ENCODE measurements at places on chromosomes 5 and 9.

DNA sequence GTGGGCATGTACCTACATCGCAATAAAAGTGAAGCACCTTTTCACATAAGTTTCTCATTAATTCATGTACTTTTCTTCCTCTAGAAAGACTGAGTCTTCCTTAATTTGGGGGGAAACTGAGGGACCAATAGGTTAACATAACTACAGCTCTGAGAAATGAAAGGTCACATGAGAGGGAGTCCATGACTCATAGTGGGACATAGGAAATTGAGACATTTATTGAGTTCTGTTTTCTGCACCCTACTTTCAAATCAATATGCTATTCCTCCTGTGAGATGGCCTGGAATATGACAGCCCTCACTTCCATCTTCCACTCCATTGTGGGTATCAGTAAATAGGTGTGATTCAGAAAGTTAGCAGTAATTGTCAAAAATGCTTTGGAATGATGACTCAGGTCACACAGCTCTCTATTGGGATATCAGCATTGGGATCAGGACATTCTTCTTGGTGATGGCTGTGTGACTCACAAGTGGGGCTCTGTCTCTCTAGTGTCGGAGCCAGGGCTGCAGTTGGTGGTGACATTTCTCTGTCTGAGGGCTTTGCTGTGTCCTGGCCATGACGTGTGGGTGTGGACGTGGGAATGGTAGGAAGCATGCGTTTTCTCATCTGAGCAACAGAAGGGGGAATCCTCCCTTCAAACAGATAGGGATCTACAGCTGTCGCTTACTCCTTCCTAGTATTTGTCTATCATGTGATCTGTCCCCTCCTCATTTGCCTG lies 125.0 kb downstream of the TRIO start:
- no peak for DNase-seq

- DNase-seq, result no peak
These were observed 185.8 kb upstream of the NREP start for GRCh38 chr5:111942661-111943401.

GRCh38 chr9:71271602-71272001 lies 150.2 kb upstream of the TRPM3 start:
- no peak for DNase-seq

DNA sequence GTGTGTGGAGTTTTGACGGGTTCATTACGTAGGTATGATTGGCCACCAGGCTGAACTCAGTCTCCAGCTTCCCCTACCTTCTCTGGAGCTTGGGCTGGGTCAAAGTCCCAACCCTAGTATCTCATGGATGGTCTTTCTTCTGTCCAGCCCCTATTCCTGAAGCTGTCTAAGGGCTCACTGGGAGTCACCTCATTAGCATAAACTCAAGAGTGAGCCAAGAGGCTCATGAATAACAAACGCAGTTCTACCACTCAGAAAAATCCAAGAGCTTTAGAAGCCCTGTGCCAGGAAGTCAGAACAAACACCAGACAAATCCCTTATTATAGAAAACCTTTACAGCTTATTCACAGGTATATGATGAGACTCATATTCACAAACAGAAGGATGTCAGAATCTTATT lies 180.3 kb upstream of the NFIL3 start:
- no peak for DNase-seq

DNA sequence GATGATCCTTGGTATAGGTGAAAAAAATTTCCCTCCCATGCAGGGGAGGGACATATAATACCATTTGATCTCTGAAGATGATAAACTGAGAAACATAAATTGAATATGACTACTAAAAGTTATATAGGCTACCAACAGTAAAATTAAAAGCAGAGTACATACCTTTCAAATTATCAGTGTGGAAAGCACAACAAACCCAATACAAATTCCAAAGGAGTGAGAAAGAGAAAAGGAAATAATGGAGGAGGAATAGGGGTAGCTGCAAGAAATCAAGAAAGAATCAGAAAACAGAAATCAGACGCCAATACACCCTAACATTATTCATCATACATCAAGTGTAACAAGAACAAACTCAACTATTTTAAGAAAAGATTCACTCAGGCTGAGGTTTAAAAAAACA lies 17.7 kb downstream of the GNAQ start:
- no peak for DNase-seq

- no peak for DNase-seq
These were observed 111.7 kb downstream of the EDIL3 start for GRCh38 chr5:84272771-84273516.

DNA sequence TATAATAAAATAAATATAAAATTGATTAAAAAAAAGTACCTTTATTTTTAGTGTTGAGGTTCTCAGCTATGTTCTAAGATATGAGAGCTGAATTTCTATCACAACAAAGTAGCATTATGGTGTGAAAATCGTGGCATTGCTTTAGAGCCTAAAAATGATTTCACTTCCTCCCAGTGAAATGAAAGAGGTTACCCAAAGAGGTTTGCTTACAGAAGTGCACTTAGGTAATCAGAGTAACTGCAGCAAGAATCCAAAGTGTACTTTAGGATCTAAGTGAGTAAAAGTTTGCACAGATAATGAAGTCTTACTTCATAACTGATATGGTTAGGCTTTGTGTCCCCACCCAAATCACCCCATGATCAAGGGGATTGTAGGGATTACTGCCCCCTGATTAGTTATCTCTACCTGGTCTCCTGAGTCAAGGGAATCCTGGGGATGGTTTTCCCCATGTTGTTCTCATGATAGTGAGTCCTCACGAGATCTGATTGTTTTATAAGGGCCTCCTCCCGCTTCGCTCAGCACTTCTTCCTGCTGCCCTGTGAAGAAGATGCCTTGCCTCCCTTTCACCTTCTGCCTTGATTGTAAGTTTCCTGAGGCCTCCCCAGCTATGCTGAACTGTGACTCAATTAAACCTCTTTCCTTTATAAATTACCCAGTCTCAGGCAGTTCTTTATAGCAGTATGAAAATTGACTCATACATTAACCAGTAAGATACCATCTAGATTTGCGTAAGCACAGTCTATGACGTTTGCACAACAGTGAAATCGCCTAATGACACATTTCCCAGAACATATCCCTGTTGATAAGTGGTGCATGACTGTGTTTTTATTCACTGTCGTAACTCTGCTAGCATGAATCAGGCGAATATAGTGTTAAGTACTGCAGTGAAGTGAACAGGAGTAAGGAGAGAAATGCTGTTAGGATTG lies 40.3 kb upstream of the LRRC70 start:
- peak; percentile 86 for DNase-seq

GRCh38 chr5:157366741-157367674 lies 93.0 kb upstream of the NIPAL4 start:
- peak; percentile 38 for DNase-seq

DNA sequence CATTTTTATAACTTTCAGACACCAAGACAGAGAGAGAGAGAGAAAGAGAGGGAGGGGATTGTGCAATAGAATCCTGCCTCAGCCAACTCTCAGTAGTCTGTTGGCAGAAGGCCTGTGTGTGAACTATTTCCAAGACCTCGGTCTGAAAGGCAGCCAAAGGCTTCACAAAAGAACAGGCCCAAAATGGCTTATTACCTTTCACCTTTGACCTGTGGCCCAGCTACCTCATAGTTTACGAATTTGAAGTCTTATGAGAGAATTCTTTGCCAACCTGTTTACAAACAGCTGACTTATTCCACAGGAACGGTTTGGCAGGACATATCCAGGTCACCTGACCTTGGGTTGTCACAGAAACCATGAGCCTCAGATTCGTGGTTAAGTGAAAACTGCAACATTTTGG lies 48.6 kb downstream of the NR2F1-AS1 start:
- peak; percentile 30 for DNase-seq

All from OCI-M1 (cell line).